Hippocampal formation (tissue), 2 donors: ENCODE measurements at places on chromosomes 6 and 20.

- no peak for DNase-seq
Observed at GRCh38 chr6:53984163-53984562, 127.1 kb upstream of the MLIP start.

- DNase-seq, result no peak
Observed at GRCh38 chr6:44327760-44328159, 14.6 kb upstream of the AARS2 start.

DNA sequence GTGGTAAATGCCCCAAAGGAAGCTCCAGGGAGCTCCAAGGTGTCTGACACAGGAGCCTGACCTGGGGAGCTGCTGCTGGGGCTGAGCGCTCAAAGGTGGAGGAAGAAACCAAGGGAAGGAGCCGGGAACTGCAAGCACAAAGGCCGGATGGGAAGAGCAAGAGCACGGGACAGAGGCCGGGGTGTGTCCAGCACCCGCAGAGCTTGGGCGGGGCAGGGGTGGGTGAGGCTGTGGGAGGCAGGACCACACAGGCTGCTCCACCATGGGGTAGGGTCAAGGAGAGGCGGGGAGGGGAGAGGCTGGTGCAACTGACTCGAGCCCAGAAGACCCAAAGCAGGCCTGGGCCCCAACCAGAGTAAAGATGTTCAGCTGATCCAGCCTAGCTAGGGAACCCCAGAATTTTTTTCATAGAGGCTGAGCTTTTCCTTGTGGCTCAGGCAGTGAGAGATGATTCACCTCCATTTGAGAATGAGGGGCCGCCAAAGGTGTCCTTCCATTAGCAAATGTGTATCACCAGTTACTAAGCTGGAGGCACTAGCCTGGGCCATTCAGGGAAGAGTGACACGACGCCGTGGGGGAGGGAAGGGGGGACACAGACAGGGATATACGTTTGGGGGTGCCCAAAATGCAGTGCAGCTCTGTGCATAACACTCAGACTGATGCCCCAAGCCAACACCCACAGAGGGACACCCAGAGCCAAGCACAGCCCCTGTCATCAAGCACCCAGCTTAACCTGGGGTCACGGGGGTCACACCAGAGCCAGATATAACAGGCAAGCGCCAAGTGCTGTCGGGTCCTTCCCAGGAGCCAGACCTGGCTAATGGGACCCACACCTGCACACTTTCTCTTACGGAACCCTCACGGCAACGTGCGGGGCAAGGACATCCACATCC is 21.3 kb upstream of the TLDC2 start:
- no peak for DNase-seq

DNA sequence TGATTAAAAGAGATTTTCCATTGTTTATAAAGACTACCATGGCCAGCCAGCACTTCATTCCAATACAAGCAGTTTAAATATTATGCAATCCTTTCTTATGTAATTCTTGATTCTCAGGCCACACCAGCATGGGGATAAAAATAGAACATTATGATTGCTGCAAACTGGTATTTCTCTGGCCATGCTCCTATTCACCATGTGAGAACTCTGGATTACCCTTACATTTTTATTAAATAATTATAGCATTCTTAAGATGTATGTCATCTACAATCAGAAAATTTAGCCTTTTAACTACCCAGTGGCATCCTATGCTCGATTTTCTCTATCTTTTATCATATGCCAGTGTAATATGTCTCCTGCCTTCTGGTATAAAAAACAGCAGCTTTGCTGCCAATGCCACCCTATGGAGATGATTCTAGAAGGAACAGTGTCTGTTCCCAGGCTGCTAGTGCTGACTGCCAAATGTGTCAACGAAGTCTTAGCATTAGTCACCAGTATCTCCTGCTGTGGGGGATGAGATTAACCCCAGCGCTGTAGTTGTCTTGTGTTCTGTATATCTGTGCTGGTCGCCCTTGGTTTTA is 501.4 kb downstream of the BCKDHB start:
- DNase-seq, result no peak

- no peak for DNase-seq
Observed at GRCh38 chr6:90471263-90471662, 115.6 kb downstream of the MAP3K7 start.

GRCh38 chr6:36248980-36249379 is 20.9 kb upstream of the PNPLA1 start:
- DNase-seq, result no peak

DNA sequence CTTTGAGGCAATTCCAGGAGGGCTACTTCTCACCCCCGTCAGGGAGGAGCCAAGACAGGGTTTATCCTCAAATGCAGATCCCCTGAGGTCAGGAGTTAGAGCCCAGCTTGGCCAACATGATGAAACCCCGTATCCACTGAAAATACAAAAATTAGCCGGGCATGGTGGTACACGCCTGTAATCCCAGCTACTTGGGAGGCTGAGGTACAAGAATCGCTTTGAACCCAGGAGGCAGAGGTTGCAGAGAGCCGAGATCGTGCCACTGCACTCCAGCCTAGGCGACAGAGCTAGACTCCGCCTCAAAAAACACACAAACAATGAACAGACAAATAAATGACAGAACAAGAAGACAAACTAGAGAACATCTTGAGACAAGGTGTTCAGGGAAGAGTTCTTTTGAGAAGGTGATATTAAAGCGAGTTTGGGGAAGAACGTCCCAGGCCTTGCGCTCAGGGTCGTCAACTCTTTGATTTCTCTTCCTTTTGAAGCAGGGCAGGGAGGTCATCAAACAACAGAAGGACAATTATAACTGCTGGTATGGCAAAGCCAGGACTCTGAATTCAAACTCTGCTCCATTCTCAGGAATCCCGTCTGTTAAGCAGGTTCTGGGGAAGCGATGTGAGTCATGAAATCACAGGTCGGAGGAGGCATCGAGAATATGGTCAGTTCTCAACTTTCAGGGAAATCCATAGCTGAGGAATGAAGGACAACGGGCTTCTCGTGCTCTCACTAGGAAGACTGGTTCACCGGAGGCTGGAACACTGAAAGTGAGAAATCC is 1.4 kb upstream of the RALY start:
- DNase-seq, result no peak

- no peak for DNase-seq
Observed at GRCh38 chr6:7976485-7977056, 66.0 kb upstream of the TXNDC5 start.

DNA sequence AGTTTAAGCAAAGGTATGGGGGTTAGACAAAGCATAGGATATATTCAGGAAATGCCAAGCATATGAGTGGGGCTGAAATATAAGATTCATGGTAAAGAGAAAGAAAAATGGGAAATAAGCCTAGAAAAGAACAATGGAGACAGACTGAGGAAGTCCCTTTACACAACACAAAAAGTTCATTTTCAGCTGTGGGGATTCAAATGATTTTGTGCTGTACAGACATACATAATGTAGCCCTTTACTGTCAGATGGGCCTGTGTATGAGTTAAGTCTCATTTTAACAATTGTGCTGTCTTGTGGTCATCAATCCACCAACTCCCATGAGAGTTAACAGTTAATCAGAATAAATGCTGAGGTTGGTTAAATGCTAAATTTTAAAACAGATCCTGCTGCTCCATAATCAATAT is 37.2 kb downstream of the REV3L start:
- DNase-seq, result no peak

DNA sequence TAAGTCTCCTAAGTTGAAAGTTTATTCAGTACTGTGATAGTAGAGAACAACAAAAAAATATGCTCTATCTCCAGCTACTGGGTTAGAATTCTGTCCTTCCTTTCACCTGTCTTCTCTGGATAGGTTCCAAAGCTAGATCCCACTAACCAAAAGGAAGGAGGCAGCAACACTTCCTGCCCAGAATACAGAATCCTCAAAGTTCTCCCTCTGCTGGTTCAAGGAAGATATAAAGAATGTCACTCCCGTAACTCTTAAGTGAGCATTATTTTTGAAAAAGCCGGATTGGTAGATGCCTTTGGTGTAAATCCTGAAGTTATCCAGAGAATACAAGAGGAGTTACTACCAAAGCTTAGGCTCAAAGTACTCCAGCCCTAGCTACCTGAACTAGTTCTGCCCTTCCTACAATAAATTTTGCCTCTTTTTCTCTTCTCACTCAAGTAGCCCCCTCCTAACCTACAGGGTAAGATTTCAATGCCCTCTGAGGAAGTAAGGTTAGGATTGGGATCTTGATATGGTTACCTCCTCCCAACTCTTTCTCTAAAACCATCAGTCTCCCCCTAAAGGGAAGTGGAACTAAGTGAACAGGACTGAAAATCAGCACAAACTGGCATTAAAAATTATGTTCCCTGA is 26.0 kb upstream of the CRIP3 start:
- no peak for DNase-seq

GRCh38 chr6:75524322-75524972 is 30.8 kb upstream of the FILIP1 start:
- DNase-seq, result no peak

- no peak for DNase-seq
Observed at GRCh38 chr6:91464201-91464600, 877.3 kb upstream of the MAP3K7 start.

DNA sequence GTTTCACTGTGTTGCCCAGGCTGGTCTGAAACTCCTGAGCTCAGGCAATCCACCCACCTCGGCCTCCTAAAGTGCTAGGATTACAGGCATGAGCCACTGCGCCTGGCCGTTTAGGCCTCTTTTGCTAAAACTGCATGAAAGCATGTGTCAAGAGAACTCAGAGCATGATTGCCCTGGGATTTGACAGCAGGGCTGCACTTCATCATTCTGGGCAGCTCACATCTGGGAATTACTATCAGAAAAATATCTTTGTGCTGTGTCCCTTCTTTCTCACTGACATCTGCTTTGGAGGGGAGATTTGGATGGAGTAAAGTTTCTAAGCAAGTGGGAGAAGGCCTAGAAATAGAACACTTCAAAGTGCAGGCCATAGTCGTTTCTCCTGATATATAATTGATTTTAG is 59.6 kb upstream of the EIF2S2 start:
- DNase-seq, result no peak
